ENCODE measurements at places on chromosomes 3 and 15.

DNA sequence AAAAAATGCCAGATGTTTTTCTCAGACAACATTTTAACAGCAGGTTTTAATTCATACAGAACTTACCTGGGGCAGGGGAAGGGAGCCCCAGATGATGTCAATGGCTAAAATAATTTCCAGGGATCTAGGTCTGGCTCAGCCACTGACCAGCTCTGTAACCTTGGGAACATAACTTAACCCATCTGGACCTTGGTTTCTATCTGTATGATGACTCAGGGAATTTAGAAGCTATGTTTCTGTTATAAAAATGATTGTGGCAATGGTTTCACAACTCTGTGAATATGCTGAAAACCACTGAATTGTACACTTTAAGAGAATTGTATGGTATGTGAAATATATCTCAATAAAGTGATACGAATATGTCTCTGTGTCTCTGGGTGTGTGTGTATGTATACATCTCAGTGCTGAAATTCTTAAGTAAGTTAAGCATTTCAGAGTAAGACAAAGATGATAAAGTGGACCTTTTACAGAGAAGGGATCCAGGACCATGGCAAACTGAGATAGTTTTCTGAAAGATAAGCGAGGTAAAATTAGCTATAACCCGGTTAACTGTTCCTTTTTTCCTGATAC, 2.9 kb downstream of the SH3GL3 start:
- DNase-seq, result no peak

DNA sequence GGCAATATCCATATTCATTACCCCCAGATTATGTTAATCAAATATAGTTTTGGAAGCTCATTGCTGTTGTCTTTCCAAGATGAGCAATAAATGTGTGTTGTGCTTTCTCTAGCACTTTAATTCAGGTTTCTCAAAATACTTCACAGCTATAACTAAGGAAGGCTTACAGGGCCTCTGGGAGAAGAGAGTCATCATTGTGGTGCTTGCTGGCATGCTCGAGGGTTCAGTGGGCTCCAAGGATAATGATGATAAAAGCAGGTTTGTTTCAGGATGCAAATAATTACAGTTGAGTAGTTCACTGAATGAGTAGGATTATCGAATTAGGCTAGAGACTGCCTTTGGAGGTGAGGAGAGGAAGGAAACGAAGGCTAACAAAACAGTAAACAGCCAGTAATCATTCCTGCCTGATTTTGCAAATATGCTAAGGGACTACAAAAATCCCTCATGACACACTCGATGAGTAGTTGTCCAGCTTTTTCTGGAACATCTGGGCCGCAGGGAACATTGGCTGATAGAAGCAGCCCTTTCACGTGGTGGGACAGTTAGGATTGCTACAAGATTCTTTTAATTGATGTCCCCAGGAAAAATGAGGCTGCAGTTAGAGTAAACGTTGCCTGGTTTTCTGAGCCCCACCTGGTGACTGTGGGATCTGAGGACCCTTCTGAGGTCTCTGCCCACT, 54.1 kb downstream of the SLC7A14 start:
- no peak for DNase-seq

DNA sequence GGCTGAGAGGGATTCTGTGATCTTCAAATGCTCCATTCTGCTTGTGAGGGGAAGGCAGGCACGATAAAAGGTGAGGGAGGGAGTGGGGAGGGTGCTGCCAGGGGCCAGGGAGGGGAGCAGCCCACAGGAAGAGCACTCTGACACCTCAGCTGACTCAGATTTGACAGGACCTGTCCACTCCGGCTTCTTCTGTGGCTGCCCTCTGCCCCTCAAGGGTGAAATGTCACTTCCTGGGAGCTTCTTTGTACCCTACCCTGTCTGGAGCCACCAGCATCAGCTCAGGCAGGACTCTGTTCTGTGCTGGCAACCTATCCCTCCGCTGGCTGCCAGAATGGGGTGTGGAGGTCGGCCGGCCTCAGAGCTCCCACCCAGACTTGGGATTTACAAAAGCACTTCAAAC, 114.0 kb upstream of the HACD2 start:
- DNase-seq, result no peak

- DNase-seq, result no peak
Observed at GRCh38 chr15:100544946-100545345, 16.2 kb upstream of the CERS3 start.

- no peak for DNase-seq
Observed at GRCh38 chr3:197226179-197226578, 72.2 kb downstream of the DLG1 start.

GRCh38 chr15:52464478-52464877, 64.2 kb downstream of the MYO5A start:
- no peak for DNase-seq

DNA sequence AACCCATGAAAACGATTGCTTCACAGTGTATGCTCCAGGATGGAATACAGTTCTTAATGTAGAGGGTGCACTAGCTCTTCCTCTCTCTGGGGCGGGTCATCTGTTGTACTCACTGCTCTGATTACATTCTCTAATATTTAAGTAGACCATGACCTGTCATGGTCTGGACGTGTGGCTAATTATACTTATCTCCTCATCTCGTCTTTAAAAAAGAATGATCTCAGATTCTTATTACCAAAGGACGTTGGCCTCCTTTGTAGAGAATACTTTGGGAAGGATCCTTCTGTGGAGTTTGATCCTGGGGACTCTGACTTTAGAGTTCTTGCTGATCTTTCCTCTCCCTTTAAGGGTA, 48.4 kb upstream of the TRAK1 start:
- DNase-seq, result no peak

GRCh38 chr3:353191-353739, 156.7 kb downstream of the CHL1 start:
- DNase-seq, result no peak

- no peak for DNase-seq
Observed at GRCh38 chr15:60548101-60548500, 69.2 kb upstream of the ICE2 start.

- no peak for DNase-seq
Observed at GRCh38 chr3:173065543-173065981, 75.5 kb downstream of the SPATA16 start.

DNA sequence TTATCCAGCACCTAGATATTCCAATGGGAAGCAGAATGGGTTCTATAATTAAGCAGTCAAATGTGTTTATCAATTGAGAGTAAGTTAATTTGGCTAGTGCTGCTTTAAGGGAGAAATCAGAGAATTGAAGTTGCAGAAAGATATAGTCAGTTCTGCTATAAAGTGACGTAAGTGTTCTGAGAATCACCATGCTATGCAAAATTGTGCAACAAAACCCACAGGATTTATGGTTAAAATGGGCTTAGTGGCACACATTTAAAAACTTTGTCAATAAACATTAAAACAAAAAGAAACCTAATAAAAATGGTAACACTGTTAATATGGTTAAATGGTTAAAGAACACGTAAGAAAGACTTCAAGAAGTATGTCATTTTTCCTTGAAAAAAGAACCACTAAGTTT, 74.5 kb downstream of the TMEM108 start:
- DNase-seq, result no peak

DNA sequence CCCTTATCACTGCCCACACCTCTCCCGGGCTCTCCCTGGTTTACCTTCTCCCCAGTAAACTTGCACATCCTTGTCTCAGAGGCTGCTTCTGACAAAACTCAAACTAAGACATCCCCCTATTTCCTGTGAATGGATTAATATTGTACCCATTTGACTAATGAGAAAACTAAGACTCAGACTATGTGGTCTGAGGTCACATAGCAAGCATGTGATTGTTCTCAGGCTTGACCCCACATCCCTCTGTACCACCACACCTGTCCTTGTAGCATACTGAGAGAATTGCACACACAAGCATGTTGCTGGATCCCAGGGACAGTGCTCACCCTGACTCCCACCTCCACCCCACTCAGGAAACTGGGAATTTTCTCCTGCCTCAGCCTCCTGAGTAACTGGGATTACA, 90.7 kb upstream of the HES1 start:
- no peak for DNase-seq

- DNase-seq, result no peak
Observed at GRCh38 chr3:4906107-4906621, 73.1 kb upstream of the BHLHE40 start.

GRCh38 chr3:14378415-14378814, 24.0 kb upstream of the SLC6A6 start:
- DNase-seq, result no peak

All from stimulated activated CD8-positive, alpha-beta memory T cell treated with anti-CD3 and anti-CD28 coated beads, Interleukin-4, amount 100 ng/mL, for 1 hour (primary cell).